ENCODE measurements at places on chromosomes 5 and 9.

DNA sequence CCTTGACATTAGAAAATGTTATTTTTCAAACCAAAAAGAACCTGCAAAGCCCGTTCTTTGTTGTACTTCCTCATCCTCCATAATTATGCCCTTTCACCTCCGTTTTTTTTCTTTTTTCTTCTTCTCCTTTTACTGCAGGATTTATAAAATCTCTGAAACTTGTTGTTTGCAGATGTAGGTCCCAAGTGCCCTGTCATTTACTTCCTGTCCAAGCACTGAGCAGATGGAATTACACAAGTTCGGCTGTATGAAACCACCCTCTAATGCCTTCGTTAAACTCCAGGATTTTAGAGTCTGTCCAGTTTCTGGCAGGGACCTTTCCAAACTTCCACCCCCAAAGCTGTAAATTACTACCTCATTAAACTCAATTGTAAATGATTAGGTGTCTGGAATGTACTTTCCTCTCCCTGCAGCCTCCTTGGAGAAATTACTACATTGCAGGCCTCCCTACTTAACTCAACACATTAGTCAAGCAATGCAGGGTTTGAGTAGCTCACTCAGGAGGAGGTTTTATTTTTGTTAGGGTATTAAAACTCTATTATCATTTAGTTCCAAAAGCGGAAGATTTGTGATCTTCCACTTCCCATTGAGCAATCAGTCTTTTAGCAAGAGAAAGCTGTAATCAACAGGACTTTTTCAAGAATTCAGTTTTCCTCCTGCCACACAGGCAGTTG is 125.6 kb upstream of the LPAR1 start:
- no peak for DNase-seq

DNA sequence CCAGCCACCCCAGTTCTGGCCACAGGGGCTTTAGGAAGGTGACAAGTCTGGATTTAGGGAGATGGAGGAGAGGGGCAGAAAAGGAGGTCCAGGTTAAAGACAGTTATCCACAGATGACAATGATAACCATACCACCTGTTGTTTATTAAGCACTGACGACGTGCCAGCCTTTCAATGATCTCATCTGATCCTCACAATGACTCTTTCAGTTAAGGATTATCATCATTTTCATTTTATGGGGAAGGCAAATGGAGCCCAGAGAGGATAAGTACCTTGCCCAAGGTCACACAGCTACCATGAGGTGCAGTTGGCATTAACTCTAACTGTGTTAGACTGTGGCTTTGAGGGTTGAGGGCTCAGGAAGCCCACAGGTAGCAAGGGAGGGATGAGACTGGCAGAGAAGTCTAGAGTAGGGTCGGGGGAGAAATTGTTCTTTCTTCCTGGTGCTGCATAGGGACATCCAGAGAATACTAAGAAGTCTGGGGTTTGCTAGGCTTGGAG is 21.5 kb upstream of the JADE2 start:
- DNase-seq, result no peak

GRCh38 chr5:10291692-10292339 is 15.9 kb downstream of the CMBL start:
- DNase-seq, result no peak

DNA sequence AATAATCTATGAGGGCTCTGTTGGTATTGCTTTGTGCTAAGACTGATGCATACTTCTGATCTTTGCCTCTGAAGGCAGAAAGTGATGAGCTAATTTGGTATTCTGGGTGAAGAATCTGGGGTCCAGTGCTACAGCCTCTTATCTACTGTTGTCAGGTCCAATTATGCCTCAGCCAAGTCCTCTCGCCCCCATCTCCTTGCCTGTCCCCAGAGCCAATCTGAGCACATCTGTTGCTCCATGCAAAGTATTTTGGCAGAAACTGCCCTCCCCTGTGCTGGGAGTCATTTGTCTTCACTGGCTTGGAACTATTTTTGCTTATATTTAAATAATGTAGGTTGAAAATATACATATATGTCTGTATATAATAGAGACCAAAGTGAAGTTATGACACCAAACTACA is 23.4 kb downstream of the LSM11 start:
- no peak for DNase-seq

GRCh38 chr9:20314981-20315380 is 307.3 kb downstream of the MLLT3 start:
- DNase-seq, result peak; percentile 15

- no peak for DNase-seq
These were observed 170.2 kb upstream of the RPS23 start for GRCh38 chr5:82448374-82448773.

All from stimulated activated CD4-positive, alpha-beta T cell treated with anti-CD3 and anti-CD28 coated beads, Interleukin-4, amount 100 ng/mL, for 24 hours (primary cell).